ENCODE measurements at places on chromosomes 5 and 9.

- no peak for DNase-seq
These were observed 92.6 kb downstream of the LIFR start for GRCh38 chr5:38463634-38464521.

GRCh38 chr5:111641533-111642233 lies 115.3 kb downstream of the NREP start:
- no peak for DNase-seq

DNA sequence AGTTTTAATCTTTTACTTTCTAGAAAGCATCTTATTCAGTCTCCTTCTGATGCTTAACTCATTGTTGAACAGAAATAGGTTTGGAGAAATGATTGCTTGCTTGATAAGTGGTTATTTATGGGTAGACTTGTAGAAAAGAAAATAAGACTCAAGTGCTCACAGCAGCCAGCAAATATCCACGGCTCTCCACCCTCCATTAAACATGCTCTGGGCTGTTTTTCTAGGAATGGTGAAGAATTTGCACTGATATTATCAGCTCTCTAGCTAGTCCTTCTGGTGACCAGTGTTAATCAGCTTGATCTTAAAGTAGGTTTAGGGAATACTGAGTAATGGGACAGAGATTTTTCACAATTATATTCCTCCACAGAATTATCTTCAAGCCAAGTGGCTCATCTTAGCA lies 60.6 kb downstream of the SLC1A3 start:
- no peak for DNase-seq

DNA sequence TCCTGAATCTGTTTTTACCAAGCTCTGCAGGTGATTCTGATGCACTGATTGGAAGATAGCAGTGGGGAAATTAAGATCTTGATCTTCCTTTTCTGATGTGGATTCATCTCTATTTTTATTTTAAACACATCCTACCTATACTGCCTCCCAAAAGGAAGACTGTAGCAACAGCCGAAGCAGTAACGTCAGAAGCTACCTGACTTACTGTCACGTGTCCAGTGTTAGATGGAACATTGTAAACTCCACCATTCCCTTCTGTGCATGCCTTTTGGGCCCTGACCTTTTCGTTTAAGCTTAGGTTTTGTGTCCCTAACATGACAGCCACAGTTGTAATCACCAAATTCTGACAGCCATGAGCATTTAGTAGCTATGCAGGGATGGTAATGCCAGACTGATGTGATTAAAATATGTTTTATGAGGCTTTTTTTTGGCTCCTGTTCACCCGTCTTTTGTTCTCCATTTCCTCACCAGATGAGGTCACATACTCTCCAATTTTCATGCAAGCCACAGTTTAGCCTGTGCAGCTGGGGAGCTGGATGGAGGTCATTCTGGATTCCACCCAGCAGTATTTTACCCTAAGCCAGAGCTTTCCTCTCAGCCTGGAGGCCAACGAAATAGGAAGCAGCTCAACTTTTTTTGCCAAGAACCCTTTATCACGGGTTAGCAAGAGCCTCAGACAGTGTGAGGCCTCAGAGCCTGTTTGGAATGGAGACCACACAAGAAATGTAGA lies 15.6 kb upstream of the FOXD1 start:
- DNase-seq: no peak

GRCh38 chr9:127730262-127730661 lies 4.8 kb downstream of the TOR2A start:
- no peak for DNase-seq

GRCh38 chr9:121663591-121663990 lies 12.2 kb downstream of the DAB2IP start:
- no peak for DNase-seq

DNA sequence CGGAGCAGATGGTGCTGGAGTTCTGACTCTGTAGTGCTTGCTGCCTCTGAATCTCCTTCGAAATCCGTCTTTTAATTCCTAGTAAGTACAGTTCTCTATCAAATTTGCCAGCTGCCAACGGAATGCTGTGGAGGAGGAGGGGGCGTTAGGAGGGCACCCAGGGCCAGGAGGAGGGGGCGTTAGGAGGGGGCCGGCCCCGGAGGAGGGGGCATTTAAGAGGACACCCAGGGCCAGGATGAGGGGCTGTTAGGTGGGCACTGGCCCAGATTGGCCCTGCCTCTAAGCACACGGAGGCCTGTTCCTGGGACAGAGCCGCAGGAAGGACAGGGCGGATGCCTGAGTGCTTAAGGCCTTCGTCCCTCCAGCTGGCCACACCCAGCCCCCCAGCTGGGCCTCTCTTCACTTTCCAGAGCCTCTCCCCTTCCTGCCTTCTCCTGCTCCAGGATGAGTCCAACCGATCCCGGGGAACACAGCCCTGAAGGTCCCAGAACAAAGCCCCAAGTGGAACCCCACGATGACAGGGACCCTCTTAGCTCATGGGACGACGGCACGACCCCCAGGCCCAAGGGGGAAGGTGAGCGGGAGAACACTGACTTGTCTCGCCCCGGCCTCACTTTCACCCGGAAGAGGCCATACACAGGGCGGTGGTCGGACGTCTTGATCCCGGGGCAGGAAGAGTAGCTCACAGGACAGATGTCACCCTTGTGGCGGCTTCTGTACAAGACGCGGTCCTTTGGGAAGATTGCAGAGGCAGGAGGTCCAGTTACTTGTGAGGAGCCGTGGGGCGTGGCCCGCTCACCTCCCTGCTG lies 9.8 kb downstream of the INPP5E start:
- DNase-seq: no peak

Data from GF-D8 (cell line).